ENCODE measurements at places on chromosomes 3 and 15.

- DNase-seq, result no peak
These were observed 98.6 kb downstream of the SUCNR1 start for GRCh38 chr3:151971814-151972579.

GRCh38 chr3:171871392-171872274 lies 28.5 kb downstream of the TMEM212 start:
- no peak for DNase-seq

DNA sequence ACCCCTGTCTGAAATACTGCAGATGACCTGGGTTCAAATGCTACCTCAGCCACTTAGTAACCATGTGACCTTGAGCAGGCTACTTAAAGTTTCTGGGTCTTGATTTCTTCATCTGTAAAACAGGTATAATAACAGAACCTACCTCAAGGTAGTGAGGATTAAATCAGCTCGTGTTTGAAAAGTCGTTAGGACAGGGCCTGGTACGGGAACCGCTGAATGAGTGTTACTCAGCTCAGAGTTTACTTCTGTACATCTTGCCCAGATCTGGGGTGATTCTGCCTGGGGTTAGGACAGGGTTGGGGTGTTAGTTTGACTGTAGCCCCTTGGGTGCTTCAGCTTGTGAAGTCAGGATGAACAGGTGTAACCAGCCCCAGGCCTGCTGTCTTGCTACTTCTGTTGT lies 1.8 kb downstream of the SEMA4B start:
- DNase-seq, result no peak

GRCh38 chr3:64575211-64575844 lies 112.5 kb downstream of the ADAMTS9 start:
- no peak for DNase-seq

GRCh38 chr15:65105038-65105437 lies 10.0 kb downstream of the UBAP1L start:
- no peak for DNase-seq

DNA sequence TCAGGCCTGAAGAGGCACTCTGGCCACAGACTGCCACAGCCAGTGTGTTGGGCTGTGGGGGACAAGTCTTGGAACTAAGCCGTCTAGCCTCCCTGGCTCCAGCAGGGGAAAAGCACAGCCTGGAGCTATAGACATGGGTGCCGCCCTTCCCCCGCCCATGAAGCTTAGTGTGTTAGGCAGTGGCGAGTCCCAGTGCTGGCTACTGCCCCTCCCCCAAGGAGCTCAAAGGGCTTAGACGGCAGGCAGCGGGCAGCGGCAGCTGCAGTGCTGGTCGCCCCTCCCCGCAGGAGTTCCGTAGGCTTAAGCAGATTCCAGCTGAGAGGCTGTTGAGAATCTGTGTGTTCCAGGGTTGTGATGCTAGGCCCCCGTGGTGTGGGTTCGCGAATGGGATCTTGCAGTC lies 135.8 kb upstream of the RORA start:
- DNase-seq, result no peak

GRCh38 chr15:87496109-87496508 lies 760.4 kb downstream of the NTRK3 start:
- DNase-seq, result no peak

- no peak for DNase-seq
These were observed 53.6 kb upstream of the DCLK3 start for GRCh38 chr3:36817806-36818533.
